ENCODE measurements at places on chromosomes 4 and X.

DNA sequence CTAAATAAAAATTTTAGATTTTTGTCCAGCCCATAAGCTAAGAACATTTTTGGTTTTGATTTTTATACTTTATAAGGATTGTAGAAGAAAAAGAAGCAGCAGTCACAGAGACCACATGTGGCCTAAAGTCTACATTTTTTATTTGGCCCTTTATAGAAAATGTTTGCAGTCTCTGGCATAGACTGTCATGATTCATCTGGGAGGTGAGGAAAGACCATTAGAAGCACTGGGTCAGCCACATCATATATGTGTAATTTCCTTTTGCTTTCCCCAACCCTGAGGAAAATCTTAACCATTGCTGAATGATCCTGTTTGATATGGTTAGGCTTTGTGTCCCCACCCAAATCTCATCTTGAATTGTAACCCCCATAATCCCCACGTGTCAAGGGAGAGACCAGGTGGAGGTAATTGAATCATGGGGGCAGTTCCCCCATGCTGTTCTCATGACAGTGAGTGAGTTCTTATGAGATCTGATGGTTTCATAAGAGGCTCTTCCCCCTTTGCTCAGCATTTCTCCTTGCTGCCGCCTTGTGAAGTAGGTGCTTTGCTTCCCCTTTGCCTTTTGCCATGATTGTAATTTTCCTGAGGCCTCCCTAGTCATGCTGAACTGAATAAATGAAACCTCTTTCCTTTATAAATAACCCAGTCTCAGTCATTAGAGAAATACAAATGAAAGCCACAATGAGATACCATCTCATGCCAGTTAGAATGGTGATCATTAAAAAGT lies 12.1 kb upstream of the COPS4 start:
- no peak for DNase-seq

DNA sequence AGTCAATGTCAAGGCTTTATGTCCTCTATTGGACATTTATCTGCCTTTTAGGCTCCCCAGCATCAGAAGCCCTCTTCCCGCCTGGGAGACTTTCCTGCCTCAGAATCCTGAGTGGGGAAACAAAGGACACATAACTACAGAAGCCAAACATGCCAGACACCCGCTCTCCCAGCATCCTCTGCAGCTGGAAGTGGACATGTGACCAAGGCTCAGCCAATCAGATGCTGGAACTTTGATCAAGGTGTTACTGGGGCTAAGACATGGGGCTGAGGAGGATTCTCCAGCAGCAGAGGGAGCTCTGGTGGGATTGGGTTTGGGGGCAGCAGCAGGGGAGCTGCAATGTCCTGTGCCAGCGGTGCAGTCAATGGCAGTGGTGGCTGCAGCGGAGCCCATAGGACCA lies 19.5 kb downstream of the SLC2A9 start:
- no peak for DNase-seq

DNA sequence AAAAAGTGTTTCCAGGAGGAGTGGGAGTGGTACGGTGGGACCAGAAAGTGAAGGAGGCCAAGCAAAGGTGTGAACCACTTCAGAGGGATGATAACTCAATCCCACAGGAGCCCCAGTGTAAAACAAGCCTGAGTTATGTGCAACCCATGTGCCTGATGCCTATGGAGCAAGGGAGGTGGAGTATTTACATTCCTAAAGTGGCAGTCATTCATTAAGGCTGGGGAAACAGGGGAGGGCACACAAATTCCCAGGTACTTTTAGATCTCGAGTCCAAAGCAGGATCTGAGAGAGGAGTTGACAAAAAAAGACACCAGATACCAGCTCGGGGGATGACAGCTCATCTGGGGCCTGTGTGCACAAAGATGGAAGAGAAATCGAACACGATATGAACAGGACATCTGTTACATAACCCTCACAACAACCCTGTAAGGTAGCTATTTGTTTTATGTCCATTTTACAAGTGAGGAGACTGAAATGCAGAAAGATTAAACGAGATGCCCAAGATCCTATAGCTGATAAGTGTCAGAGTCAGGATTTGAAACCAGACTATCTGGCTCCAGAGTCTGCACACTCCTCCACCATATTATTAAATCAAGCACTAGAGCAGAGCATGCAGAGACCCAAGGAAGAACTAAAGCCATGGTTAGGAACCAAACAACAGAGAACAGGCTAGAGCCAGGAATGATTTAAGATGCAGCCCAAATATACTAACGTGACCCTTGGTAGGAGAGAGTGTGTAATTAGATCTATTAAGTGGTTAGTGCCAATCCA lies 91.9 kb upstream of the MAPK10 start:
- no peak for DNase-seq

- no peak for DNase-seq
Observed at GRCh38 chr4:147981305-147981704, 249.4 kb downstream of the ARHGAP10 start.

DNA sequence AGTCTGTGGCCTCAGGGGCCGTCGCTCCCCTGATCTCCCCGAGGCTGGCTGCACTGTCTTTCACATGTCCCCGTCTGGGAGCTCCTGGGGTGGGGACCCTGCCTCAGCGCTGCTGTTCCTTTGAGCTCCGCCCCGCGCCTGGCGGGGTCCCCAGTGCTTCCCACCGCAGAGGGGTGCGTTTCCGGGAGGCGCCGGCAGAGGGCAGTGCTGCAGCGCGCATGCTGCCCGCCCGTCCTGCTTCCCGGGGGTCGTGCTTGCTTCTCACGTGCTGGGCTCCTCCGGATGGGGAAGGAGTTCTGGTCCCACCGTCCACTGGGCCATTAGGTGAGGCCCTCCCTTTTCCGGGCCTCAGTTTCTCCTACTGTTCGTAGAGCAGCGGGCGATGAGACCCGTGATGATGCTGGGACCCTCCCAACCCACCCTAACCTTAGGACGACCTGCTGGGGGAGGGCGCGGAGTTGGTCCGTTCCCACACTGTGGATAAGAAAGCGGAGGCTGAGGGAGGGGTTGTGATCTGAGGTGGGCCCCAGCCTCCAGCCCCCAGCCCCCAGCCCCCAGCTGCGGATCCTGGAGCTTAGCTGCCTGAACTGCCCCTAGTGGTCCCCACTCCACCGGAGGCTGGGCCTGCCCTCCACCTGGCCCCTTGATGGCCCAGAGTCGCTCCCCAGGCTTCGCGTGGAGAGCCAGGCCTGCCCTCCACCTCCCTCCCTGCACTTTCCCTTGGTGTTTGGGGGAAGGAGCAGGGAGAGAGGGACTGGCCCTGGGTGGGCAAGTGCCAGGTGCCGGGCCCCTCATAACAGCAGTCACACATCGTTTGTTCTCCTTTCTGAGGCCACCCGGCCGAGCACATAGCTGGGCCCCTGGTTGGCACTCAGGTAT lies 15.3 kb downstream of the CPZ start:
- no peak for DNase-seq

- DNase-seq = no peak
Observed at GRCh38 chr4:71303287-71303686, 35.5 kb upstream of the SLC4A4 start.

DNA sequence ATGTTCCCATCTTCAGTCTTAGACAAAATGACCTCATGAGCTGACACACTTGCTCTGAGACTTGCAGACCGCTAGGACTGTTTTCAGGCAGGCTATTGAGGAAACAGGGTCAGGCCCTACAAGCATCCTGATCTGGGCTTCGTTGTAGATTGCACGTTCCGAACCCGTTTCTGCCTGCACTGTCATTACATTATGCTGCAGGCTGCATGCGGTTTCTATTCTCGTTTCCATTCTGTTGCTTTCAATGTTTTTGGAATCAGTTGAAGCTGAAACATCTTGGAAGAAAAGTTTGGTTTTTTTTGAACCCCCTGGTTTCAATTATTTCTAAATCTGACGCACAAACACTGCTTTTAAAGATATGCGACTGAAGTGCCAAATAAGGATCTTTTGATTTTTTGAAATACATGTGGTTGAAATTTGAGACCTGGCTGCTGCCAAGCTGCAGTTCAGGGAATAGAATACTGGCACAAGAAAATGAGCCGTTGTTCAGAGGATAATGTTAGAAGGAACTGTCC lies 716.1 kb upstream of the INTU start:
- no peak for DNase-seq

DNA sequence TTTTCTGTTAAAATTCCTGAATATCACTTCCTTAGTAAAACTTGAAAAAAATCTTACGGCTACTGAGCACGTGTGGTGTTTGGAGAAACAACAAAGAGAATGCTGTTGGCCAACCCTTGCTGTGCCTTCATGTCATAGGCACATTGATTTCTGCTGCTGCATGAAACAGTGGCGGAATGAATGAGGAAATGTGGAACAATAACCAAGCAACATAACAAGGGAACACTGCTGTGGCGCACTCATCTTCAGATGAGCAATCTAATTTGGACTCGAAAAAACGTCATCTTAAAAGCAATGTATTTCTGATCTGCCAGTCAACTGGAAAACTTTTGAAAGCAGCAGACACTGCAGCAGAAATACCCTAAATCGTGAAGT lies 51.4 kb downstream of the PROM1 start:
- DNase-seq = no peak

DNA sequence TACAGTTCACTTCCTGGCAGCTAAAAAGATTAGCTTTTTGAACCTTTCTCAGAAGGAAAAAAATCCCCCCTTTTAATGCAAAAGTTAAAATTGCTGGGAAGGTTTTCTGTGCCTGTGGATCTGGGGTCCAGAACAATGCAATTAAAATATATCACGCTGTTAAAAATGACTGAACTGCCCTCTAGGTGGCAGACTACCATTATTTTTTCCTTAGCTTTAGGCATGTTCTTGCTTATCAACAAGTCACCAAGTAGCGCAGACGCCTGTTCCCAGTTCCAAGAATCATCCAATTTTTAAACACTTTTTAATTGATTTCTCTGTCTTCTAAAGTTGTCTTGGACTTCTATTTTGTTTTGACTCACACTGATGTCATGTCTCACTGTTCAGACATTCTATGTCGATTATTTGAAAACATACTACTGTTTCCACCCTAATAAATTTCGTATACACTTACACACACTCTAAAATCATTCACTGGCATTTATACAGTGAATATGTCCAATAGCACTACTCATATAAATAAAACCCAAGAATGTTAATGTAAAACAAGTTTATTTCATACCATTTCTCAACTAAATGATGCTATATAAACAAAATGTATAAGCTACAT lies 661.6 kb downstream of the RAPGEF2 start:
- DNase-seq = no peak

GRCh38 chr4:13322681-13323101 lies 161.4 kb downstream of the RAB28 start:
- DNase-seq = no peak

GRCh38 chrX:118974908-118975671 lies 672 bp downstream of the LONRF3 start:
- no peak for DNase-seq

Data from amygdala (tissue), 56 donors.